SHP77 (cell line): ENCODE measurements at places on chromosomes 6 and 20.

DNA sequence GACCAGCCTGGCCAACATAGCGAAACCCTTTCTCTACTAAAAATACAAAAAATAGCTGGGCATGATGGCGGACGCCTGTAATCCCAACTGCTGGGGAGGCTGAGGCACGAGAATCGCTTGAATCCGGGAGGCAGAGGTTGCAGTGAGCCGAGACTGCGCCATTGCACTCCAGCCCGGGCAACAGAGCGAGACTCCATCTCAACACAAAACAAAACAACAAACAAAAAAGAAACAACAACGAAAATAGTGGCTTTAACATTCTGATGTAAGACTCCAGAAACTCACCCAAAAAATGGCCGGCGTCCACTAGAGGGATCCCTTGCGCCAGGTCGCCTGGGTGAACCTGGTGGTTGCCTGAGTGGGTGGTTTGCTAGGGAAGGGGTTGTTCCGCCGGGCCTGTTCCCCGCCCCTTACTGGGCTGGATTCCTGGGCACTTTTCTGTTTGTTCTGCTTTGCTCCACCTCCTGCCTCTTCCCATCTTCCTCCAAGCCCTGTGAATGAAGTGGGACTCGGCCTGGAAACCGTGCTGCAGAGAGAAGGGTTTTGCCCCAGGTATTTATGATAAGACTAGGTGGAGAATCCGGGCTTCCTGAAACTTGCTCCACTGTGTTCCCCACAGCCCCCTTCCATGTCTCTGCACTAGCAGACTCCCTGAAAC, 1.5 kb downstream of the PABPC1L start:
- peak; percentile 37 for DNase-seq

GRCh38 chr6:142802124-142802523, 142.9 kb downstream of the HIVEP2 start:
- no peak for DNase-seq

DNA sequence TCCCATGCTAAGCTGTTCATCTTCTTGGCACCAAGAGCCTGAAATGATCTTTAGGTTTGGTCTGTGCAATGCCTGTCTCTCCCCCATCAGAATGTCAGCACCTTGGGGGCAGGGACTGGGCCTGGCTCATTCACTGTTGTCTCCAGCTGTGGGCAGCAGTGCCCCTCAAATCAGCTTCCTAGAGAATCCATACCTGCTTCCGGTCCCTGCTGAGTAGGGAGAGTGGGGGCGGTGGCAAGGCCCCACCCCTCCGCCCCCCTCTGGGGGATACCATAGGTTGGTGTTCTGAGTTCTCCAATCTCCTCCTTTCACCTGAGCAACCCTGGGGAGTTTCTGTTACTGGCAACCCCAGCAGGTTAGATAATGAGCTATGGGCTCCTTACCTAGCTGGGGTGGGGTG, 19.2 kb upstream of the SPDEF start:
- DNase-seq = no peak

DNA sequence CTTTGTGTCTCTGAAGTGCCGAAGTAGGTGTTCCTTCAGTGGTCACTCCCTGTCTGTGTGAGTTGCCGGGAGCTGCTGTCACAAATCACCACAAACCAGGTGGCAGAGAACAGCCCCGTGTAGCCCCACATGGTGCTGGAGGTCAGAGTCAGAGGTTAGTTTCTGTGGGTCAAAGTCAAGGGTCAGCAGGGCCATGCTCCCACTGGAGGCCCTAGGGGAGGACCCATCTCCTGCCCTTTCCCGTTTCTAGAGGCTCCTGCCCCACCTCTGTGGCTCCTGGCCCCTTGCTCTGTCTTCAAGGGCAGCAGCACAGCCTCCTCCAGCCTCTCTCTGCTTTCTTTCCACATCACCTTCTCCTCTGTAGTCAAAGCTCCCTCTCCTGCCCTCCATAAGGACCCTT, 264.3 kb downstream of the TAF4 start:
- no peak for DNase-seq

DNA sequence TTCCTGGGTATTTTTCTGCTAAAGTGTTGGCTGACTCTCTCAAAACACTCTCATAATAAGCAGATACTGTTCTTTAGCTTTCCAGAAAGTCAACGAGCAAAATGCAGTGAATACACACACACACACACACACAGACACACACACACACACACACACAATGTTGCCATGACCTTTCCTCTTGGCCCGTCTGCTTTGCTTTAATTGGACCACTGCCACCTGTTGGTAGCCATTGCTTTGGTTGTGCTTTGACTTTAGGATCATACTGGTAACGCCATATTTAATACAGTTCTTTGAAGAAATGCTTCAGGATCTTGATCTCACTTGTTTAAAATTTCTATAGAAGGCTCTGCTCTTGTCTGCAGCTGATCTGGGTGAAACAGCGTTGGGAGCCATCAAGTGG, 4.4 kb downstream of the FIG4 start:
- DNase-seq = no peak

- peak; percentile 39 for DNase-seq
Observed at GRCh38 chr6:168370310-168370991, 50.9 kb upstream of the DACT2 start.

DNA sequence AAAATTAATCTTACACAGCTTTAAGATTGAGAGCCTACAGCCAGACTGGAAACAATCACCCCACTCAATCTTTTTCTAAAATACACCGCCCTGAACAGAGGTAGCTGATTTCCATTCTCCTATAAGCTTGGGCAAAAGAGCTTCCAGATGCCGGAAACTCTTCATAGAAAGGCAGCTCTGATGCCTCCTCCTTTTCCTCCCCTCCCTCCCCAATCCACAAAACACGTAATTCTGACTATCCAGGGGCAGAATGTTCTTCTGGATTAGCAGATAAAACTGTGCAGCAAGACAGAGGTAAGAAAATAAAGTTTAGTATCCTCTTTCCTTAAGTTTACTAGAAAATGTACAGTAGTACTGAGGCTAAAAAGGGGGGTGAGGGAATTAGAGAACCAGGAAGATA, 15.8 kb downstream of the ADNP start:
- no peak for DNase-seq

DNA sequence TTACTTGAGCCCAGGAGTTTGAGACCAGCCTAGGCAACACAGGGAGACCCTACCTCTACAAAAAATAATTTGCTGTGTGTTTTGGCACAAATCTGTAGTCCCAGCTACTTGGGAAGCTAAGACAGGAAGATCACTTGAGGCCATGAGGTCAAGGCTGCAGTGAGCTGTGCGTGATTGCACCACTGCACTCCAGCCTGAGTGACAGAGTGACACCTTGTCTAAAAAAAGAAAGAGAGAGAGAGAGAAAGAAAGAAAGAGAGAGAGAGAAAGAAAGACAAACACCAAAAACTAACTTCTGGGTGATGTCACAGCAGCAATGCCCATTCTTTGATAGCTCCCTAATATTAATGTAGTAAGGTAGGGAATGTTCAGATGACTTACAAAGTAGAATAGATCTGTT, 20.4 kb downstream of the USP49 start:
- no peak for DNase-seq
